ENCODE measurements at places on chromosomes 7 and 10. TPM values are rescaled to one million over a fixed set of nuclear protein-coding genes. Genes with fewer than 3 reads are reported as not detected.

DNA sequence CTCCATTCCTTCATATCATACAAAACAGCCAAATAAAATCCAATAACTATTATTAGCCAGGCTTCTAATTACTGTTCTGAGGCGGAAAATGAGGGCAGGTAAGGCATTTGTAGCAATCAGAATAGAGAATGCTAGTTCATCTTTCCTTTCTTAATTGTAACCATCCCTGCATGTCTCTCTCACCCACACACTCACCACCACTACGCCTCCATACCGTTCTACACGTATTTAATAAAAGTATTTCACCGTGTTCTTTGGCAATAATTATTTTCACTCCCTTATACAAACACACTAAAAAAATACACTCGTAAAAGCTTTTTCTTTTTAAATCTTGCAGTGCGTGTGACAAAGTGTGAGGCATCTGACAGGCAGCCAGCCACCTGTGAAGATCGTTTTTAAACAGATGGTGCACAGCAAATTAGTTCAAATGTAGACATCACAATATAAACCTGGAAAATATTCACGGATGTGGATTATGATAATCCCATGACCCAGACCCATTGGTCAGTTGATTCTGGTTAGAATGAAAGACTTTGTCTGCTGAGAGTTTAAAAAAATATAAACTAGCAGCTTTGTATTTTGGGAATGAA is 653.6 kb downstream of the REEP3 start:
- DNase-seq, result no peak

DNA sequence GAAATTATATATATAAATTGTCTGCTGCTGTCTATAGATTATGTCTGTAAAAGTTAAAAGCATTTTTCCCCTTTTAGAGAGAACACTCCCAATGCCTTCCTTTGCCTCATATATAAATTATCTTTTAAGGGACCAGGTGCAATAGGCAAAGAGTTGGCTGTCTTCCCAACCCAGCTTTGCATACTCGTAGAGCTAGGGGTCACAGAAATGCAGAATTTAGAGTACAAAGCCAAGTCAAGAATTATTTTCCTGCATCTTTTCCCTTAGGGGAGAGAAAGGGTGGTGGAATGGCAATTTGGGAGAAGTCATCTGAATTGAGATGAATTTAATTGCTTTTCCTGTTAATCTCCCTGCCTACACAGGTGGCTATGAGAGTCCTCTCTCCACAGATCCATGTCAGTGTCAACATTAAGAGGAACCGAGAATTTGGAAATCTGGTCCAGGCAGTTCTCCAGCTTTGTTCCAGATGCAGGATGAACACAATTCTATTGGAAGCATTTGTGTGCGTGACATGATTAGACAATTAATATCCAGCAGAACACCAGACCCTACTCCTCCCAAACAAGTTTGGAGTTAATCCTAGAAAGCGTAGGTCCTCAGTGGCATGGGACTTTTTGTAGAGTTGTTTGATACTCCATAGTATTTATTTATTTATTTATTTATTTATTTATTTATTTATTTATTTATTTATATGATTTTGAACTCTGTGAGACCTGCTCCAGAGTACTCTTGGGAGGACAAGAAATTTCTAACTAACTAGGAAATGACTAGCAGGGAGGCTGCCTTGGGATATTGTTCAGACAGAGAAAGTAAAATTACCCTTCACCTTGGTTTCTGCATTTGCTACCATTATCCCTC is 80.3 kb upstream of the SKAP2 start:
- DNase-seq, result no peak

DNA sequence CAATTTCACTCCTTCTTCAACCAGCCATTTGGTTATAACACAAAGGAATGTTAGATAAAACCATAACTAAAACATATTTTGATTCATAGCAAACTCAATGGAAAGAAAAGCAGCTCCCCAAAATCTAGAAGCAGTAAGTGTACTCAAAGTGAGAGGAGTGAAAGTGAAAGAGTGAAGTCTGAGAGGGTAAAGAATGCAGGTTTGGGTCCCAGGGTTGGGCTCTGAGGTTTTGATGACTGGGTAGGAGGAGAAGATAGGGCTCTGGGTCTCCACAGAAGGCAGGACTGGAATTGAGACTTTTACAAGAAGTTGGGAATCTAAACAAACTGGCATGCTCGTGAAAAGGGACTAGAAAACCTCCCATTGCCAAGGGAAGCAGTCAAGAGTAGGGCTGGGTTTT is 85.4 kb upstream of the RSU1 start:
- no peak for DNase-seq

GRCh38 chr10:15751046-15751445 is 31.3 kb upstream of the ITGA8 start:
- DNase-seq, result no peak

DNA sequence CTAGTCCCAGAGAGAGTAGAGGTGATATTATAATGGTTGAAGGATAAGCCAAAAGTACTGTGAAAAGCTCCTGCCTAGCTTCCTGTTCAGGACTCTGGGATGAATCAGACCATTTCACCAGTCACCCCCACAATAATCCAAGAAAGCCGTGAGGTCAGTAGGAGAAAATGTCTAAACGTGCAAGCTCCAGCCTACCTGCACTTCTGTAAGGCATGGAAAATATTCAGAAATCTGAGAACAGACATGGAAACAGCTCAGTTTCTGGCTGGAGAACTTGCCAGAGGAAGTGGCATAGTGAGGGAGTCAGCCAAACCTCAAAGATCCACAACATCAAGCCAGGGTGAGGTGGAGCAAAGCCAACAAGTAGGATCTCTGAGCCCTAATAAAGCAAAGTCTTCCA is 58.2 kb downstream of the ELAPOR2 start:
- DNase-seq, result no peak

DNA sequence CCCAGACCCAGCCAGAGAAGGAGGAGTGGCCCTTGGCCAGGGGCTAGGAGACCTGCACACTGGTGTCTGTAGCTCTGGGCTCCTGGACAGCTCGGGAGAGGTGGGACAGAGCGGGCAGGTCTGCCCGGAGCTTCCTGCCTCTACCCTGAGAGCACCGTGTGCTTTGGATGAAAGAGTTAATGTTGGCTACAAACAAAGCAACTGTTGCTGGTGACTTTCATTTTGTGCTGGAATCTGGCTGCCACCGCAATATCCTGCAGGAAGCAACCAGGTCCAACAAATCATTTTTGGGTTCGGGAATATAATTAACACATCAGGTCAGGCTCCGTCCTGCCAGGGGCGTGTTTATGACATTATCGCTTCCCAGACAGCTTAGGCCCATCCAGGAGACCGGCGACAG is 441.8 kb upstream of the MKI67 start:
- DNase-seq, result no peak

- DNase-seq, result peak; percentile 26
Observed at GRCh38 chr7:3028071-3028757, 15.5 kb downstream of the CARD11 start.

DNA sequence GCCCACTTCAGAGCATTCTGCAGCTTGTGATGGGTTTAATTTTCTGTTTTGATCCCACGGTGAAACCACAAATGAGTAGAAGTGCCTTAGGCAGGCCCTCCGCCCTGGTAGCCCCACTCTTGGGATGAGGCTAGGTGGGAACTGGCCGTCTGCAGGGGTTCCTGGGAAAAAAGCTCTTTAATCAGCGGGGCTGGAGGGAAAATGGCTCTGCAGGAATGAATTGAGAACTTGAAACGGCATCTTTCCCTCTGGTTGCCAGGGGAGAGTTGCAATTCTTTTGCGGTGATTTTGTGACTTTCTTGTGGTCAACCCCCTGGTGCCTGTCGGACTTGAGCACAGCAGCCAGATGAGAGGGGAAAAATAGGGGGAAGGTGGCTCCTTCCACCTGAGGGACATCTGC is 32.7 kb downstream of the COL26A1 start:
- no peak for DNase-seq

DNA sequence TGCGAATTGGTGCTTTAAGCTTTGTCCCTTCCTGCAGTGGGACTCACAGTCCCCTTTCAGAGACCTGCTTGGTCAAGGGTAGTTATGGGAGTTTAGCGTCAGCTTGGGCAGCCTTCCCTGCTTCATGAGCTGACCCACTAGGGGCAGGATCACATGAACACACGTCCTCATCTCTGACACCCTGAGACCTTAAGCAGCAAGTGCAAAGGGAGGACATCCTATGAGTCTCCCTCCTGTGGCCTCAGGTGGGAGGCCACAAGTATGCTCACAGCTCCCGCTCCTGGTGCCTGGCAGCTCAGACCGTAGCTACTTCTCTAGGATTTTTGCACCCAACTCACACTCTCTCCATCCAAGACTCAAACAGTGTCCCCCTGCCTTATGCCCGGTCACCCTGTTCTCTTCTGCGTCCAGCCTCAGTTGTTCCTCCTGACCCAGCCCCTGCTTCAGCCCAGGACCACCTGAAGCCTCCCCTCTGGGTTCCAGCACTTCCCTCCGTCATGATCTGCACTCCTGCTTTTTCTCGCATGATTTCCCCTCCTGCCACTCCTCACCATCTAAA is 136.6 kb upstream of the FAM20C start:
- no peak for DNase-seq

GRCh38 chr10:131825960-131826650 is 74.7 kb upstream of the PPP2R2D start:
- no peak for DNase-seq

KLF14 gene
- total RNA-seq, result not detected

STEAP2 gene
- 2.3 TPM for total RNA-seq

SPDYE6 gene
- total RNA-seq, result not detected

CAPZA2 gene
- 404 TPM for total RNA-seq

TWIST1 gene
- total RNA-seq, result 9.2 TPM

NEURL1 gene
- total RNA-seq, result 0.11 TPM

DOCK1 gene
- 74.0 TPM for total RNA-seq

SRRM3 gene
- 0.53 TPM for total RNA-seq

KCNIP2 gene
- 0.25 TPM for total RNA-seq
